ENCODE measurements at places on chromosomes 2 and 18.

- DNase-seq = no peak
These were observed 44.8 kb downstream of the ASAP2 start for GRCh38 chr2:9251154-9252001.

DNA sequence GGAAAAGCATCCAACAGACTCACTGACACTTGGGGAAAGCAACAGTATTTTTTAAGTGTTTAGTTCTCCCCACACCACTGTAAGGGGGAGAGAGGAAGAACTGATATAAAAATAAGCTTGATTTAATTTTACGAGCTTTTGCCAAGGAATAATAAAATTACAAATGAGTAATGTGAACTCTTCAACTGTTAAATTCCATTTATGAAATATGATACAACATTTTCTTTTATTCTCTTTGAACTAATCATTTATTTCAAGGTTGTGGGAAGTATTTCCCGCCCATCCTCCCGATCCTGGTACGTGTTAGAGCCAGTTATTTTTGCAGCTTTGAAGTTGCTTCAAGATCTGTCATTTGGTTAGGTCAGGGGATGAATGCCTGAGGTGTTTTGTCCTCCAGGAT is 35.2 kb downstream of the WDPCP start:
- no peak for DNase-seq

DNA sequence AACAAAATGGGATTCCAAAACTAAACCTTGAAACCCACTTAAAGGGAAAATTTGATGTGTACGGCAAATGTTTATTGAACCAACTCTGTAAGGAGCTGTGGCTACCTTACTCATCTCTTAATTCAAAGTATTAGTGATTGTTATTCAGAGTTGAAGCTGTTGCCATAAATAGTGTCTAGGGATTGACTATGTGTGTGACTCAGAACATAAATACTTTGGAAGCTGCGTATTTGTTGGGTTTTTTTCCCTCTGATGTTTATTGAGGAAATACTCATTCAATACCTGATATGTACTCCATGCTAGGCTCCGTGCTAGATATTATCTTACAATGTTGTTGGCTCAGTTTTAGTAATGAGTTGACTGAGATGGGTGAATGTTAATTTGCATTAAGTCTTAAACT is 90.4 kb downstream of the PTRHD1 start:
- DNase-seq = no peak

GRCh38 chr2:42725657-42726056 is 38.3 kb downstream of the OXER1 start:
- DNase-seq = no peak

All from activated naive CD4-positive, alpha-beta T cell (primary cell).